ENCODE measurements at places on chromosomes 13 and 19.

- no peak for DNase-seq
Measured at GRCh38 chr19:46082728-46083050, 41.8 kb downstream of the IGFL3 start.

DNA sequence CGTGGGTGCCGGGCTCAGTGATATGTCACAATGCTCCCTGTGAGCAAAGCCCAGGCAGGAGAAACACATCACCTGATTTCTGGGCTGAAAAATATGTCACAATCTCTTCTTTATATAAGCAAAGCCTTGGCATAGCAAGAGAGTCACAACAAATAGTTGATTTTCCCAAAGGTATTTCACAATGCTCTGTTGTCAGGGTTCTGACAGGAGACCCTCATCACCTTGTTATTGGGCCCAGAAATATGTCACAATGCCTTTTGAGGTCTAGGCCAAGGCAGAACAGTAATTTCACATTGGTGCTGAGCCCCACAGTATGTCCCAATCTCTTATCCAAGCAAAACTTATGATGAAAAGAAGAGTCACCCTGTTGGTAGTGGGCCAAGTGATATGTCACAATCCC, 125.7 kb downstream of the ZNF675 start:
- DNase-seq = no peak

GRCh38 chr19:34430738-34431625, 2.8 kb downstream of the UBA2 start:
- DNase-seq = peak; percentile 6

GRCh38 chr13:51125495-51126226, 14.6 kb upstream of the C13orf42 start:
- DNase-seq = peak; percentile 10

DNA sequence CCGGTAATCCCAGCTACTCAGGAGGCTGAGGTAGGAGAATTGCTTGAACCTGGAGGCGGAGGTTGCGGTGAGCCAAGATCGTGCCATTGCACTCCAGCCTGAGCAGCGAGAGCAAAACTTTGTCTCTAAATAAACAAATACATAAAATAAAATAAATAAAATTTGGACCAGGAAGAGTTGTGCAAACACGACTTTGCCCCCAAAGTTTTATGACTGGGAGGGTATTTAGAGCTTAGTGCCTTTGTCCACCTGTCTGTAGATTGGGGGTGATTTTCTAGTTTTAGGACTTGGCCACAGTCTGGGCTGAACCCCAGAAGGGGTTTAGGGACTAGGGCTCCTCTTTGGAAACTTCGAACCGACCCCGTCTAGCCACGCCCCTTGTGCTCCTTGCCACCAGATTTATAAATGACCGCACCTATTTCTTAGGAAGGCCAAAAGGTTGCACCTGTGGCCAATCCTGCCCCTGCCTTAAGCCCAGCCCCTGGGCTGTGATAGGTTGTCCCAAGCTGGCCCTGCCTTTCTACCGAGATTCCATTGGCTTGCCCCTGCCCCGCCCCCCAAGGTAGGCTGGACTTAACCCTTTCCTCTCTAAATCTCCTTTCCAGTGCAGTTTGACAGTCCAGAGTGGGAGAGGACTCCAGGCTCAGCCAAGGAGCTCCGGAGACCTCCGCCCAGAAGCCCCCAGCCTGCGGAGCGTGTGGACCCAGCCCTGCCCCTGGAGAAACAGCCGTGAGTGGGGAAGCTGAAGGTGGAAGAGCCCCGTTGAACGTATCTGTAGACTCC, 5.3 kb downstream of the SHD start:
- DNase-seq = no peak

DNA sequence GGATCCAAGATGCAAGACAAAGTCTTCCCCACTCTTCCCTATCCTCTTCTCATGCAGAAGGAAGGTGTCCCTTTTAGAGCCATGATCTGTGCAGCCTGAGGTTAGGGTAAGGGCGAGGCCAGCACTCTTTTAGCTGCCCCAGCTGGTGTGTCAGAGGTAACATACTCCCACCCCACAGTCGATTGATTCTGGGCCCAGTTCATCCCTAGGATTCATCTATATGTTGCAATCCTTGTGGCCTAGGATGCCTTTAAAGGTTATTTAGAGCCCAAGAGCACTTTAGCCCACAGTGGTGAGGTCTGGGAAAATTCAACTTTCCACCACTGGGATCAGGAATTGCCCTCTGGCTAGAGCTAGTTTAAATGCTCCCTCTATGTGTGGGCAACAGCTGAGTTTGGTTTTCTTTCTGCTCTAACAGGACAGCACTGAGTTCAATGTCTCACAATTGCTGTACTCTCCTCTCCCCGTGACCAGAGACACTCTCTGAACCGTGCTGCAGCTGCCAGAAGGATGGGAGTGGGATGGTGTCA, 201.3 kb upstream of the SERP2 start:
- DNase-seq = no peak

- DNase-seq = no peak
Measured at GRCh38 chr13:28741084-28741491, 22.3 kb upstream of the SLC46A3 start.

GRCh38 chr19:49428547-49429451, 3.6 kb downstream of the GFY start:
- no peak for DNase-seq

DNA sequence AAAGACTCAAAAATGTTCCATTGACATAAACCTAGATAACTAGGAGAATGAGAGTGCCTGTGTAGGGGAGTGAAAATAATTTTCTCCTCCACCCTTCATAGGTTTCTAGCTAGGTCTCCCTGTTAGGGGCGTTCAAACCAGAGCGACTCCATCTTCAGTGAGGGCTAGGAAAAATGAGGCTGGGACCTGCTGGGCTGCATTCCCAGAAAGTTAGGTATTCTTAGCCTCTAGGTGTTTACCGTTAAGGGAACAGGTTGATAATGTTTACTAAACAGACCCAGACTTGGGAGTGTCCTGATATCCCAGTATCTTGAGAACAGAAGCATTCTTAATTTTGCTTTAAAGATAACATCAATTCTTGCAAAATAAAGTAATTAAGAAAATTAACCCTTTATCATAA, 20.1 kb downstream of the PABPC3 start:
- DNase-seq = no peak

DNA sequence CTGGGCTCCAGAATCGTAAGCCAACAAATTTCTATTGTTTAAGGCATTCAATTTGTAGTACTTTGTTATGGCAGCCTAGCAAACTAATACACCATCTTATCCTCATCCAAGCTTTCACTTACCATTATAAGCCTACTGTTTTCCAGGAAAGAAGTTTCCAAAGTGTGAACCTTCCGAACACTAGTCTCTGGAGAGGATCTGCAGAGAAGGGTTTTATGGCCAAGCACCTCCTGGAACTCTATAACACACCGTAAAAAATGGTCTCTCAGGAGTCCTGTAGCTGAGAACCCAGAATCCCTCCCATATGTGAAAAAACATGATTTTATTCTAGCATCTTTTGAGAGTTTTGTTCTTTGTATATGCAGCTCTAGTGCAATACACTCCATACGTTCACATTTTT, 142.1 kb downstream of the POSTN start:
- no peak for DNase-seq

DNA sequence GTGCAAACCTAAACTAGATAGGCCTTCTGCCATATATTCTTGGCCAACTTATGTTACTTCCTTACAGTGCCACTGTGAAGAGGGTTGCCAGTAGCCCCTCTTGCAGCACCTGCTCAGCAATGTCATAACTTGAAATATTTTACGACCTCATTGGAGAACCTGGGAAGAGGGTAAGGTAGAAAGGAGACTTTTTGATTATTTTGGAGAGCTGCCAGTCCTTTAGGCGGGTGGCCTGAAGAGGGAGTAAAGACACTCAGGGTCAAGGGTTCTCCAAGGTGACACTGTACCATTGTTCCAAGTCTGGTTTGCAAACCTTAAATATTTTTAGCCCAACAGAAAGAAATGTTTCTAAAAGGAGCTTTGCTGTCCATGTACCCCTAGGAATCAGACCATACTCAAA, 118.3 kb downstream of the FLT1 start:
- DNase-seq = no peak

DNA sequence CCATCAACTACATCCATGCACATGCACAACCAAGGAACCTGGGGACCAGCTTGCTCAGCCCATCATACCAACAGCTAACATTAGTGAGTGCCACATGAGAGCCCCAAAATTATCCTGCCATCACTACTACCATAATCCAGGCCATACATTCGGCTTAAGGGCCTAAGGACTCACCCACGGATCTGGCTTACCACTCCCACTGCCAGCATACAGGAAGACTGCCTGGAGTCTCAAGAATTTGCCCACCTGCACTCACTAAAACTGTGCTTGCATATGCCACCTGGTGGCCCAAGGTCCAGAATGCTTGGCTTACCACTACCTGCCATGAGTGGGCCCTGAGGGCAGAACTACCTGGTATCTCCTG, 1562.9 kb upstream of the PRR20A start:
- DNase-seq = no peak

GRCh38 chr19:55433292-55433691, 9.8 kb downstream of the SHISA7 start:
- no peak for DNase-seq

Data from activated CD4-positive, alpha-beta T cell treated with anti-CD3 and anti-CD28 coated beads, Interleukin-2, amount 50 U/mL, for 4 hours (primary cell).